ENCODE measurements at places on chromosomes 6 and 20. TPM values are rescaled to one million over a fixed set of nuclear protein-coding genes. Genes with fewer than 3 reads are reported as not detected.

GRCh38 chr6:45375449-45375848 is 2.3 kb downstream of the SUPT3H start:
- no peak for DNase-seq
- H3K27me3 ChIP-seq, result no peaks in the 10 kb centered on the region
- H3K4me1 ChIP-seq, result peaks cover 9% of the 10 kb centered on the region
- H3K36me3 ChIP-seq, result no peaks in the 10 kb centered on the region

DNA sequence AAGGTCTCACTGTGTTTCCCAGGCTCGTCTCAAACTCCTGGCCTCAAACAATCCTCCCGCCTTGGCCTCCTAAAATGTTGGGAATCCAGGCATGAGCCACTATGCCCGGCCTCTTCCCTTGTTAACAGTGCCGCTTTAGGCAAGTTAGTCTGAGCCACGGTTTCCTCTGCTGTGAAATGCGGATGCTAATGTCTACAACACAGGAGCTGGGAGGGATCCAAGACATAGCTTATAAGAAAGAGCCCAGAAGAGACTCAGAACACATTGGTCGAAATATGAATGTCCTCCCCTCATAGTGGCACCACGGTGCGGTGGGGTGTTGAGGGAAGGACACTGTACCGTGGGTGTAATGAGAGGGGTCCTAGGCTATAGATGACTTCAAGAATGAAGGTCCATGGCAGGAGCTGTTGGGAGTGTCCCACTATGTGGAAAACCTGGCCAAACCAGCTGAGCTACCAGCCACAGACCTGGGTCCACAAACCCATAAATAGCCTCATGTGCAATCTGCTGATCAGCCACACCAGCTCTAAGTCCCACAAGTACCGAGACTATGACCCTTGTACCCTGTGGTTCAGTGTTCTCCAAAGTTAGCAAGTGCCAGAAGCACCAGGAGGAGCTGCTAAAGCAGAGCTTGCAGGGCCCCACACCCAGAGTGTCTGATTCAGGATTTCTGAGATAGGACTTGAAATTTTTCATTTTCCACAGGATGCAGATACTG is 57.8 kb upstream of the ZFAND3 start:
- peaks cover 20% of the 10 kb centered on the region for H3K27me3 ChIP-seq
- no peaks in the 10 kb centered on the region for H3K36me3 ChIP-seq
- DNase-seq, result no peak
- H3K4me1 ChIP-seq, result peaks cover 11% of the 10 kb centered on the region
- H3K4me3 ChIP-seq, result no peak overlapping the region

- no peaks in the 10 kb centered on the region for H3K36me3 ChIP-seq
- no peak overlapping the region for H3K27ac ChIP-seq
- H3K4me3 ChIP-seq, result no peak overlapping the region
- peaks cover 49% of the 10 kb centered on the region for H3K27me3 ChIP-seq
Observed at GRCh38 chr6:45667300-45667699, 289.6 kb upstream of the SUPT3H start.

GRCh38 chr6:161921602-161922395 is 647.9 kb upstream of the AGPAT4 start:
- H3K27me3 ChIP-seq, result no peaks in the 10 kb centered on the region
- no peak overlapping the region for H3K4me3 ChIP-seq
- no peaks in the 10 kb centered on the region for H3K36me3 ChIP-seq
- no peak overlapping the region for H3K27ac ChIP-seq
- no peaks in the 10 kb centered on the region for H3K4me1 ChIP-seq

DNA sequence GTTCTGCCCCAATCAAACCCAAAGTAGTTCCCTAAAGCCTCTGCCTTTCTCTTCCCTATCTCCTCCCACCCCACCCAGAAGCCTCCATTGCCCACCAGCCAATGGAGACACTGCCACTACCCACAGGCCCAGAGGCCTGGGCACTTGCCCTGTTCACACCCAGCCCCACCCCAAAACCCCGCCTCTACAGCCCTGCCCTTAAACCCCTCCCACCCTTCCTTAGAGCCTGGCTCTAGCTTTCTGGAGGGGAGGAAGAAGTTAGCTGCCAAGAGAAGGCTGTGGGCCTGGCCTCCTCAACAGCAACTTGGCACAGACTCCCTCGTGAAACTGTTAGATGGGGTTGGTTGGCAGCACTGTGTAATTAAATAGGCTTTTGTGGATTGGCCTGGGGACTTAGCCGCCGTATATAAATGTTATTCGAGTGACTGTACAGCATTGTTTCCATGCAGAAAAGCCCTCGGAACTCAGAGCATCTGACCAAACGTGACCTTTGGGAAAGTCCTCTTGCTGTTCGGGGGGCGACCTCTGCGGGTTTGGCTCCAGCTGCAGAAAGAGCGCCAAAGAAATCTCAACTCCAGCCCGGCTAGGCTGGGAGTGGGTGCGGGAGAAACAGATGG is 31.4 kb downstream of the COL11A2 start:
- H3K4me3 ChIP-seq, result peak overlapping the region; percentile 88
- no peak for DNase-seq
- peak overlapping the region; percentile 55 for H3K27ac ChIP-seq
- H3K4me1 ChIP-seq, result peaks cover 7% of the 10 kb centered on the region

TMEM244 gene
- not detected for total RNA-seq
